T-helper 17 cell (primary cell): ENCODE measurements at places on chromosomes 4 and X. TPM values are rescaled to one million over a fixed set of nuclear protein-coding genes. Genes with fewer than 3 reads are reported as not detected.

The RS1 gene
- total RNA-seq = not detected

The DUSP9 gene
- not detected for total RNA-seq

The PYURF gene
- 38.8 TPM for total RNA-seq

The BTC gene
- total RNA-seq = not detected

The DAPP1 gene
- total RNA-seq = 24.5 TPM

The PLS3 gene
- not detected for total RNA-seq

The MSANTD1 gene
- total RNA-seq = 1.5 TPM

The HSFX2 gene
- total RNA-seq = not detected

The ADH1A gene
- not detected for total RNA-seq

The SYNPO2 gene
- 0.72 TPM for total RNA-seq

The ART3 gene
- not detected for total RNA-seq

The RGN gene
- not detected for total RNA-seq

The DGAT2L6 gene
- not detected for total RNA-seq

The SYTL5 gene
- total RNA-seq = not detected

The TSPAN5 gene
- 11.8 TPM for total RNA-seq

The NAT8L gene
- not detected for total RNA-seq

The RHOXF2B gene
- not detected for total RNA-seq

The PNMA5 gene
- 0.16 TPM for total RNA-seq

The SLC39A8 gene
- 31.1 TPM for total RNA-seq

The WAS gene
- 86.0 TPM for total RNA-seq

The PNMA6F gene
- total RNA-seq = not detected

The UGT2B11 gene
- total RNA-seq = not detected

The NUDT11 gene
- total RNA-seq = 0.44 TPM

The FATE1 gene
- total RNA-seq = not detected

The SATL1 gene
- not detected for total RNA-seq

The ADGRL3 gene
- total RNA-seq = not detected

The CT47B1 gene
- not detected for total RNA-seq

The ALB gene
- not detected for total RNA-seq

The SFRP2 gene
- not detected for total RNA-seq

The PCDH18 gene
- 0.05 TPM for total RNA-seq

The TLR3 gene
- total RNA-seq = 0.55 TPM

The DIPK2B gene
- not detected for total RNA-seq

The TMEM31 gene
- total RNA-seq = not detected

The MSX1 gene
- not detected for total RNA-seq

The NXF2 gene
- not detected for total RNA-seq
